ENCODE measurements at places on chromosomes 11 and 22.

DNA sequence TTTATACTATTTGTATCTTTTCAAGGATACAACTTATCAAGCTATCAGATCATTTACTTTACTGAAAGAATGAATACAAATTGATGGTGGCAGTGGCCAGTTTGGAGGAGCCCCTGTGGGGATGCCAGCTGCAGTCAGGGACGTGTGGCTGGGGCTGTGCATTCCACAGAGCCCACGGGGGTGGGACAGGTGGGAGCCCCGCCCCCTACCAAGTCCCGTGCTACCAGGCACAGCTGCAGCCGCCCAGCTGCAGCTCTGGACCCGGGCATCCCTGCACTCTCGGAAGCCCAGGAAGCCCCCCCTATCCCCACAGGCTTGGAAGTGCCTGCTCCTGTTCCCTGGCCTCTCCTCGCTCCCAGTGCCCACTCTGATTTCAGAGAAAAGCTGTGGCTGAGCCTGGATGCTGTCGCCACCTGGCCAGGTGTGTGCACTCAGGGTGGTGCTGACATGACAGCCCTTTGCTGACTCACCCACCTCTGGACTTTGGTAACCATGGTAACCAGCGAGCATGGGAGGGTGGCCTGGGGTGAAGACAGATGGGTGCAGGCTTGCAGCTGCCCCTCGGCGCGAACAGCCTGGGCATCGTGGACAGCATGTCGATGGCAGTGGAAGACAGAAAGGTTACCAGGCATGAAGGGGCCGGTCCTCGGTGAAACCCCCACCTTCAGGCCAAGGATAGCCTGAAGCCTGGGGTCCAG, 138.1 kb downstream of the SBF2 start:
- DNase-seq: peak; percentile 39

GRCh38 chr11:28049338-28050216, 58.4 kb downstream of the KIF18A start:
- DNase-seq: no peak

- DNase-seq: no peak
Observed at GRCh38 chr11:108501396-108501795, 3.2 kb upstream of the POGLUT3 start.

- no peak for DNase-seq
Observed at GRCh38 chr11:134481135-134481534, 69.1 kb upstream of the B3GAT1 start.

DNA sequence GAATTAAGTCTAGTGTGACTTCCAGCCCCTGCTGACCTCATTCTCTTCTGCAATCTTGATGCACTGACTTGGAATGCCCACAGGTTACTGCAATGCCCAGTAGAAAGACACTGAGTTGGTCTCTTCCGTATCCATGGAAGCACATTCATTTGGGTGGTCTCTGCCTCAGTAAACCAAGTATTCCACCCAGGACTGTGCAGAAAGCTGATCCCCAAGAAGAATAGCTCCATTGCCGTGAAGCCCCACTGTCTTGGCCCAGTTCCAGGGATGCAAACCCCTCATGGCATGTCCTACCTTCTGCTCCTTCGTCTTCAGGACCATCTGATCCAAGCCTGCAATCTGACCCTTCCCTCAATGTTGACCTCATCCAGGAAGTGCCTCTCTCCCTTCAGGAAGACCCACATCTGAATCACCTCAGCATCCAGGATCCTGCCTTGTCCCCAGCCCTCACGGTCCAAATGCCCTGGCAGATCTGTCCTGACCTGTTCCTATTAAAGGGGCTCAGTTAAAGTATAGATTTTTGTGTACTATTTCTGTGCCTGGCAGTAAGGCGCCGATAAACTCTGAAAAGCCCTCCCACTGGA, 425.8 kb downstream of the SOX6 start:
- DNase-seq: no peak

DNA sequence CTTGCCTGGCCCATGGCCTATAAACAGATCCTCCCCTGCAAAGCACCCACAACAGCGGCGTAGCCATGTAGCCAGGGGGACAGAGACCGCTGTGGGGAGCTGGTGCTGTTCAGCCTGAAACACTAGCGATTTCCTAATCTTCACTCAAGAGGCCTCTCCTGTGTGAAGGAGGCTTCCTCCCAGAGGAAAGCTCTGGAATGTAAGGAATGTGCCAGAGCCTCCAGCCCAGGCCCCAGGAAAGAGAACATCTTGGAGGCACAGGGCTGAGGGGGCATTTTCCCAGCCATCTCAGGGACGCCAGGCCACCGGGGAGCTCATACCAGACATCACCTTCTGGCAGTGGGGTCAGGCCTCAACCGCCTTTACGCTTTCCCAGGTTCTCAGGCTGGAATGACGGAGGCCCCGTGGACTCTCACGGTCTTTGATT, 24.0 kb downstream of the MIAT start:
- no peak for DNase-seq

DNA sequence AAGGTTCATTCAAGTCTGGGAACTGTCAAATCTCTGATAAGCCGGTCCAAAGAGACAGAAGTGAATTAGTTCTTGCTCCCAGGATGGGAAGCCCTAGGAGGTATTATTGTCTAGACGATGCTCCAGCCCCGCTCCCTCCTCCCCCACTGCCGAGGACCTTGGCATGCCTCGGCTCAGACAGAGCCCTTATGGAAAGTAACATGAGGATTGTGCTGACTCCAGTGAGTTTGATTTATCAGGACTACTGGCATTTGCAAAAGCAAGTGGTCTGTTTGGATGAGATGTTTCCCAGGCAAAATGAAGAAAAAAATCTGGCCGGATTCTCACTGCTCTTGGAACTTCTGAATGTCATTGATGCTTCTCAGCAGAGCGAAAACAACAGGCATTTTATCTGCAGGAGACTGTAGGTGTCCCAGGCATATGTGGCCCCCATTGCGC, 341.0 kb downstream of the ETS1 start:
- DNase-seq: peak; percentile 54

DNA sequence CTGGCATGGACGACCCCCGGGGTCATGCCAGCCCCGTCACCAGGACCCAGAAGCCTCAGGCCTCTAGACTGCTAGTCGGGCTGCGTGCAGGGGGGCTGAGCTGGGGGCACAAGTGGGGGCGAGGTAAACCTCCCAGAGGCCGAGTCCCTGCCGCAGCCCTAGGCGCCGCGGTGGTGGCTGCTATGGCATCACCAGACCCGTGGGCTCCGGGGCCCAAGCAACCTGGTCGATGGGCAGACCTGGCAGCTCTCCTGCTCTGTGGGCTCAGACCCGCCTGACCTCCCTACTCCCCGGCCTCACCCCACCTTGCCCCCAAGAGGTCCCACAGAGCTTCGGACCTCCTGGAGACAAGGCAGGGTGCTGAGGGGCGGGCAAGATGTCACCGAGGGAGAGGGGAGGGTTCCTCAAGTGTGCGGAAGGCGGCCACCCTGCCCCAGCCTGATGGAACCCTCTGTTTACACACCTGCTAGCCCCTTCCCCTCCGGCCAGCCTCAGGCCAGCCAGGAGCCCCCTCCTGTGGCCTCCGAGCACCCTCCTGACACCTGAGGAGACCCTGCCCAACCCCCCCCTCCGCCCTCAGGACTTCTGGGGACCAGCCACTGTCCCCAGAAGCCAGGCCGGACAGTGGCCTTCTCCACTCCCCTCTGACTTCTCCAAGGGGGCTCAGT, 9.4 kb downstream of the IGF2 start:
- peak; percentile 74 for DNase-seq

GRCh38 chr11:132590986-132591385, 941.3 kb downstream of the OPCML start:
- DNase-seq: no peak

DNA sequence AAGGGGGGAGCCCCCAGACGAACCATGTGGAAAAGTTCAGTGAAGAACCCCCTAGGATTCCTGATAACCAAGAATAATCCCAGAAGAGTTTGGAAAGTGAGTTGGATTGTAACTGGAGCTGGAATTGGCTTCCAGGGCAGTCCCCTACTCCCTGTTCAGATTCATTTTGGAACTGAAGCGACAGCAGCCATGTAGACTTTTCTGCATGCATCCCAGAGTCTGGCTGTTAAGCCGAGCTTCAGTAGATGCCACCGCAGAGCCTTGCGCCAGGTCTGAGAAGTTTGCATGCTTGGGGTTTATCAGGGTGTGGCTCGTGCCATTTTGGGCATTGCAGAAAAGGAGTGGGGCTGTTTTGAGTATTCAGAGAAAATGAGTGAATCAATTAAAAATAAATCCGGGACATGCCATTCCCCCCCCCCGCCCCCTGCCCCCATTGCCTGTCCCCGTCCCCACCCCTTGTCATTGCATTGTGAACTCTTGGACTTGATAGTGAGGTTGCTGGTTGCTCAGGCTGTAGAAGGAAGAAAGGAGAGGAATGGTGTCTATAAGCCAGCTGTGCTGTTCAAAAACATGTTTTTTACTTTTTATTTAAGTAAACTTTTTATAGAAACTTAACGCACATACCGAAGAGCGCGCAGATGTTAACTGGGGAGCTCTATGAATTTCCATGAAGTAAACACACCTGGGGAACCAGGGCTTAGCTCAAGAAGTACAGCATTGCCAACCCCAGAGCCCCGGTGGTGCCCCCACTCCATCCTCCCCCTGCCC, 71.2 kb downstream of the LDLRAD3 start:
- DNase-seq: no peak

- DNase-seq: no peak
Observed at GRCh38 chr11:5486421-5486820, 2.1 kb upstream of the OR52D1 start.

GRCh38 chr11:73989156-73989555, 6.5 kb upstream of the UCP2 start:
- no peak for DNase-seq

GRCh38 chr11:118924591-118925585, 838 bp downstream of the BCL9L start:
- no peak for DNase-seq

GRCh38 chr11:122091835-122092234, 24.2 kb downstream of the BLID start:
- DNase-seq: no peak

- DNase-seq: no peak
Observed at GRCh38 chr11:94746721-94747120, 21.4 kb upstream of the AMOTL1 start.

GRCh38 chr11:95690100-95690499, 99.5 kb downstream of the FAM76B start:
- no peak for DNase-seq

- no peak for DNase-seq
Observed at GRCh38 chr11:107704451-107704850, 7.4 kb downstream of the SLN start.

DNA sequence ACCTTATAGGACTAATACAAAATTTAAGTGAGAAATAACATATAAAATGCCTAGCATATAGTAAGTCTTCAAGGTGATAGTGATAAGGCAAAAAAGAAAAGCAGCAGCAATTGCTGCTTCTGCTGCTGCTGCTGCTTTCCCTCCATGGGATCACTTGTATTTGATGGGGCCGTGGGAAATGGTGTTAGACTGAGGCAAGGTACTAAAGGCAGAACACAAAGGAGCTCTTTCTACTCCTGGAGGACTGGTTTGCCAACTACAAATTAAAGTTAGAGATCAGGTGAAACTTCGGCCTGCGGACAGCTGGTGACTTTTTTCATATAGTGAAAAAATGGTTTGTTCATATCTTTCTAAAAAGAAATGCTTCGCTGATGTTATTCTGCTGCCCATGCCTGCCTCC, 46.3 kb downstream of the SWAP70 start:
- DNase-seq: no peak

DNA sequence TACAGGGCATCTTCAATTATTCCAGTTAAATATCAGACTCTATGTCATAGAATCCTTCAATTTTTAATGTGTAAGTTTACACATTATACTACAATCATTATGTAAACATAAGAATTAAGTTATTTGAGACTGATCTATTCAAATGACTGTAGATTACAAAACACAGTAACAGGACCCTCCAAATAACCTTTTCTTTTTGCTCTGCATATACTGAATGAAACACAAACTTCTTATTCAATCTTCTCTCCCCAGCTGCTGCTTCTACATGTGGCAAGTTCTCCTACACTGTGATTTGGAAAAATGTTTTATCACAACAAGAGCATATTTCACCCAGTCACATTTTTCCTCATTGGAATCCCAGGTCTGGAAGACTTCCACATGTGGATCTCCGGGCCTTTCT, at the start of gene OR52J3:
Gene OR52J3, plus strand, starts transcription at position 301 of the 400 bp plus-strand sequence. Its CDS starts 0 bp downstream, at position 301.
- DNase-seq: no peak

- no peak for DNase-seq
Observed at GRCh38 chr11:117706322-117706814, 90.6 kb downstream of the DSCAML1 start.

GRCh38 chr22:35526333-35526979, 14.2 kb upstream of the RASD2 start:
- no peak for DNase-seq

DNA sequence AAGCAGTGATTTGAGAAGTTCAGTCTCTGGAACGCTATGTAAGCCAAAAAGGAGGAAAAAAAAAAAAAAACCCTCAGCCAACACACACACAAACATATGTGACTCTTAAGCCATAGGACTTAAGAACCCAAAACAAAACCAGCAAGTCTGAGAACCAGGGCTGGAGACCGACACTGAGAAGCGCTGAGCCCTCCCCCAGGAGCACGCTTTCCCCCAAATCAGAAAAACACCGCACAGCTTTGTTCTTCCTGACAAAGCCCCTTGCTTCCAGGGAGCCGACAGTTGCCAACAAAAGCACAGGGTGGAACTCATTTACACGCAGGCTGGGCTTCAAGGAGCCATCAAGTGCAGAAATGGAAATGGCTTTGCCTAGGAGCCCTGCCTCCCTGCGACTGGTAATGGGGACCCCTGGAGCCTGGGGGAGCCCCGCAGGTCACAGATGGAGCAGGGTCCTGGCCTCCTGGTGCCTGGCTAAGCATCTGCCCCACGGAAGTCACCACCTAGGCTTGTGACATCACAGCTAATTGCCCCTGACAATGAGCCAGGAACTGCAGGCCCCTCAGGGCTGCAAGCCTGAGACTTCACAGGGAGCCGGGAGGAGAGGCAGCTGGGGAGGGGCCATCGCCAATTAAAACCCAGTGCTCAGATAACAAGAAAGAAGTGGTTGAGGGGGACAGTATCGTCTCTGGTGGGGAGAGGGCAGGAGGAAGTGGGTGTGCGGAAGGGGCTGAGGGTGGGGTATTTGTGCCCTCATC, 66.9 kb downstream of the NFAM1 start:
- no peak for DNase-seq

DNA sequence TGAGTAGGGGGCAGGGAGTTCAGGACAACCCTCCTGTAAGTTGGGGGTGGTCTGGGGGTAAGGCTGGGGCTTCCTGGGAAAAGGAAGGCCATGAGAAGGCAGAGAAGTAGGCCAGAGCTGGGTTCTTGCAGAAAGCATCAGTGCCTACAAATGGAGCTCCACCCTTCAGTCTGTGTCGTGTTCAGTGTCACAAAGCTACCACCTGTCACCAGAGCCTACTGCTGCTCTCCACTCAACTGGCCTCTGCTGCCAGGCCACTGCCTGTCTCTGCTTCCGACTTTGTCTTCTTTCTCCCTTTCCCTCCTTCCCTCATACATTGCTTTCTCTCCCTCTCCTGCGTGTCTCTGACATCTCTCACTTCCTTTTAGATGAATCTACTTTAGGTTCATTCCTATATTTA, 3.4 kb upstream of the WBP2NL start:
- peak; percentile 5 for DNase-seq

- DNase-seq: no peak
Observed at GRCh38 chr11:69985641-69986439, 92.3 kb upstream of the ANO1 start.

- no peak for DNase-seq
Observed at GRCh38 chr22:29707010-29707409, 12.8 kb upstream of the CABP7 start.

Data from aorta (tissue), 5 donors.